ENCODE measurements at places on chromosomes 3 and 15.

GRCh38 chr15:101490408-101490891, 943 bp upstream of the PCSK6 start:
- DNase-seq = no peak

DNA sequence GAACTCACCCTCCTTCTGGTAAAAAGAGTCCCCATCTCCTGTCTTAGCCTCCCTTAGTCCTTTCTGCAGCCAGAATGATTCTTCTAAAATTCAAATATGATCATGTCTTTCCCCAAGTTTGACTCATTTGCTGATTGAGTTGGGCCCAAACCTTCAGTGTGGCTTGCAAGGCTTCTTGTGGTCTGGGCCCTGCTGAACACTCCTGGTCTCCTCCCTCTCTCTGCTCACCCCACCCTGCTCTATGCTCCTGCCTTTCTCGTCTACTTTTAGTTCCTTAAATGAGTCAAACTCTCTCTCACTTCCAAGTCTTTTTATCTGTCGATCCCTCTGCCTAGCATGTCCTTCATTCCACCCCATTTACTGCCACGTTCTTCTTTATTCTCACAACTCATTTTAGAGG, 72.6 kb downstream of the CCR1 start:
- no peak for DNase-seq

- no peak for DNase-seq
Measured at GRCh38 chr3:192825657-192826200, 91.9 kb downstream of the MB21D2 start.

DNA sequence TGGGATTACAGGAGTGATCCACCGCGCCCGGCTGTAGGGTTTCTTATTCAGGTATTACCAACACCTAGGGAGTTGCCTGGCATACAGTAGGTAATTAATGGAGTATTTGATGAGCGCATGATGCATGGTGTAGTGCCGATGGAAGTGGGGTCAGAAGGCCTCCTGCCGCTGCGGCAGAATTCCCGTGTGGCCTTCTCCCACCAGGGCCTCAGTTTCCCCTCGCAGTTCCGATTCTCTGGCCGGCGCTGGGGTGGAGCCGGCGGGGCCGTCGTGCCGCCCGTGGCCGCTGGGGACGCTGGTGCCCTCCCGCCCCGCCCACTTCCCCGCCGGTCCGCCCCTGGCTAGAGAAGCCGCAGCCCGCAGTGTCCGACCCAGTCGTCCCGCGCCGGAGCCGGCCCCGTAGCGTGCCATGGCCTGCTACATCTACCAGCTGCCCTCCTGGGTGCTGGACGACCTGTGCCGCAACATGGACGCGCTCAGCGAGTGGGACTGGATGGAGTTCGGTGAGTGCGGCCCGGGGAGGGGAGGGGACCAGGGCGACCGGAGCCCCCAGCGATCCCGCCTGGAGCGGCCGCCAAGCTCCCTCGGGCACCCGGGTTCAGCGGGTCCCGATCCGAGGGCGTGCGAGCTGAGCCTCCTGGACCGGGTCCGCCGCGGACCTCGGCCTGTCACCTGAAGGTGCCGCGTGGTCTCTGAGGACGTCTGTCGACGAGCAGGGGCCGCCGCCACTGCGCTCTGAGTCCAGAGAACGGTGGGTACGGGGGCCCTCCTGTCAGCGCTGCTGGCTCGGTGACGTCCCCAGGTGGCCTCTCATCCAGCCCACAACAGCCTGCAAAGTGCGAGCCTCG, at the start of gene IRAK2:
IRAK2 (plus strand) TSS at position 374 of the 848 bp plus-strand sequence; CDS start at position 410, 36 bp downstream.
- DNase-seq = no peak

- no peak for DNase-seq
Measured at GRCh38 chr3:194738254-194739093, 52.8 kb downstream of the FAM43A start.

DNA sequence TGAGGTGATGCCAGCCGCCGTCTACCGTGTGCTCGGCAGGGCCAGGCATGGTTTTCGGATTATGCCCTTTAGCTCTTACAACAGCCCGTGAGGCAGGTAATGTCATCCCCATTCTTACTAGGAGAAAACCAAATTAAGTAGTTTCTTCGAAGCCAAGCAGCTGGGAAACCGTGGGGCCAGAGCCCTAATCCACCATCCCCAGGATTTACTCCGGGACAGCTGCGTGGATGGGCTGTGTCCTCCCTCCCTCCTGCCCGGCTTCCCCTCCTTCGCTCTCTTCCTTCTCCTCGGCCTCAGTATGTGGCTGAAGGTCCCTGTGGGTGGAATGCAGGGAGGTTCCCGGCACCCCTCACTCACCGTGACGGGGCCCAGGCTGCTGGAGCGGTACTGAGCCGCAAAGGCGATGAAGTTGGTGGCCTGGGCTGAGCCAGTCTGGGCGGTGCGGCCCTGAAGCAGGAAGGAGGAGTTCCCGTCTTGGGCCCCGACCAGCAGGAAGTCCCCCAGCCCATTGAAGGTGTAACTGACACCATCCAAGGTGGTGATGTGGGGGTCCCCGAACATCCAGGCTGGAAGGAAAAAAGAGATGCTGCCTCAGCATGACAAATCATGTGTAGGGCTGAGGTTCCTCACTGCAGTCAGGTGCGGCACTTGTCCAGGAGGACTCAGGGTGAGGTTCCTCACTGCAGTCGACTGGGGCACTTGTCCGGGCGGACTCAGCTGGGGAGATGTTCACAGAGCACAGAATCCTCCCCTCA, 42.5 kb downstream of the MUC20 start:
- no peak for DNase-seq

DNA sequence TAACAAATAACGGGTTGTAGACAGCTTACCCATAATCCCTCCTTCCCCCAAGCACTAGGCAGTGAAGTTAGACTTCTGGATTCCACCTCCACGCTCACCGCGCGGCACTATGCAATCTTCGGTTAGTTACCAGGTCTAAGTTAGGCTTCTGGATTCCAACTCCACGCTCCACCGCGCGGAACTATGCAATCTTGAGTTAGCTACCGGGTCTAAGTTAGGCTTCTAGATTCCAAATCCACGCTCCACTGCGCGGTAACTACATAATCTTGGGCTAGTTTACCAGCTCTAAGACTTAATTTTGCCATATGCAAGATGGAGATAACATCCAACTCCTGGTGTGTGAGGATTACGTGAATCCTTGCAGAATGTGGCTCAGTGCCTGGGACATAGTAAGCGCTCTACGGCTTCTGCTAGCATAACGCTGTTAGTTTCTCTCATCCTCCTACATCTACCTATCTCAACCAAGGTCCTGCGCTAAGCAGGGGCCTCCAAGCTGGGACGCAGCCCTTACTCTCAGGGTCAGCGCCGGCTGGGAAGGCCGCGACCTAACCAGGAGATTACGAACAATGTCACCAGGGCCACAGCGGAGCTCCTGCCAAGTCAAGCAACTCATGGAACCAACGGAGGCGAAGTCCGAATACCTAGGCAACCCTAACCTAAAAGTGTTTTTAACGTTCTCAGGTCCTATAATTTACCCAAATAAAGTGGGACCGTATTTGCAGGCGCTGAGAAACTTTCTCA, 497 bp upstream of the RPLP1 start:
- DNase-seq = no peak

GRCh38 chr3:142896201-142896755, 7.4 kb upstream of the PCOLCE2 start:
- DNase-seq = no peak

DNA sequence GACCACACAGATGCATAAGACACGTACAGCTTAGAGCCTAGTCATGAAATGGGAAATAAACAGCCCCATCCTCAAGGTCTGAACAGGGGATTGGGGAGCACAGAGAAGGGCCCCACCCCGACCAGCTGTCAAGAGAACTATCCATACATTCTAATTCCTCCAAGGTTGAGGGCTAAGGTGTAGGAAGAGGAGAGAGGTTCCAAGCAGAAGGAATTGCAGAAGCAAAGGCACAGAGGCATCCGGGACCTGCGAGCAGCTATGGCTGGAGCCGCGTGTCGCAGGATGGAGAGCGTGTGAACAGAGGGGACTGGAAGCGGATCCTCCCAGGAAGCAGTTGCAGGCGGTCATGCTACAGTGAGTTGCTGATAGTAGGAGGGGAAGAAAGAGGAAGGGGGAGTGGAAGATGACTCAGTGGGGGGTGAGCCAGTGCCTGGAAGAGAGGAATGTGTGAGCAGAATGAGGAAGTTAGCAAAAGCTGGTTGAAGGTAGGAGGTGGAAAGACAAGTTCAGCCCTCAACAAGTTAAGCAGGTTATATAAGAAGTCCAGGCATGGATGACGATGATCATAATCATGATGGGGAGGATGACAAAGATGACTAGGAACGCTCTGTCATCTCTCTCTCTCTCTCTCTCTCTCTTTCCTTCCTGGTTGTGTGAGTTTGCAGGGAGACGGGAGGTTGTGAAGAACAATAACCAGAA, 89.7 kb downstream of the LIPC start:
- no peak for DNase-seq

- DNase-seq = no peak
Measured at GRCh38 chr3:160722331-160722730, 33.7 kb upstream of the PPM1L start.

GRCh38 chr3:57820479-57820878, 64.4 kb downstream of the SLMAP start:
- no peak for DNase-seq

DNA sequence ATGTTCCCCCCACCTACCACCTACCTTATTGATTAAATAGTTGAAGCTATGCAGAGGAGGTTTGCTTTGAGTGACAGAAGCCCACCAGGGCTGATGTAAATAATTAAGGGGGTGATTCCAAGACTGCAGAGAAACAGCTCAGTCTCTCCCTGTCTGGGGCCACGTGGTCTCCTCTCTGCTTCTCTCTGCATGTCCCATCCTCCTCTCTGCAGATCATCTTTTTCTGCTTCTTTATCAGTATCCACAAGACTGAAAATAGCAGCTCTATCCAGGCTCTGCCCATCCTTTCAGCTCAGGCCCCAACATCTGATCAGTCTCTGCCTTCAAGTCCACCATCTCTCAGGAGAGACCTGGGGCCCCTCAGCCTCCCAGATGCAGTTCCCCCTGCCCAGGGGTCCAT, 110.8 kb downstream of the ANP32A start:
- no peak for DNase-seq

DNA sequence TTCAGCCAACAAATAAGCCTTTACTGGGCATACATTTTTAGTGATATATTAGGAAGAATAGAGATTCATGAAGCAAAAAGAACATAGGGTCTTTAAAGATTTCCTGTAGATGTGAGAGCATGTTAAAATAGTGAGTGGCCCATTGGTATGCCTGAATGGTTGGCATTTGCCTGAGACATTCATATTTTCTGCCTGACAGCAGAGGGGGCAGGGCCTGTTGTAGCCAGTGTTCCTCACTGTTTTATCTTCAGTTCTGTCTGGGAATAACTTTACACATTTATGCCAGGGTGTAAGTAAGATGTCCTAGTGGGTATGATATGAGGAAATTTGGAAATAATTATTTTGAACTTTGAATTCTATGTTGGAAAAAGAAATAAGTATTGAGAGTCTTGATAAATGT, 704.7 kb upstream of the ARPP21 start:
- DNase-seq = no peak

DNA sequence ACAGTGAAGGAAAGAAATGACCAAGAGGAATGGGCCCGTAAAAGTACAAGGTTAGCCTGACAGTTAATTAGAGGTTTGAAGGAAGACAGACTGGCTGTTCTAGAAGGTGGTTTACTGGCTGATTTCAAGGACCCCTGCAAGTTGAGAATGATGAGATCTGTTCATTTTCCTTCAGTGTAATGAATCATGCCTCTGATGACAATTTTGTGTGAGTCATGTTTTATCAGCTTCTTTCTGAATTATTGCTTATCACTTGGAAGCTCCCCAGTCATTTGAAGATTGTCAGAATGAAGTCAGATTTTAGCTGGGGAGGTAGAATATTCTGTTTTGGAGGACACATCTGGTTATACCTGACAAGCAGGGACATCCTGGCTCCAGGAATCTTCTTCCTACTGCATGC, 50.6 kb downstream of the DRD3 start:
- DNase-seq = no peak

DNA sequence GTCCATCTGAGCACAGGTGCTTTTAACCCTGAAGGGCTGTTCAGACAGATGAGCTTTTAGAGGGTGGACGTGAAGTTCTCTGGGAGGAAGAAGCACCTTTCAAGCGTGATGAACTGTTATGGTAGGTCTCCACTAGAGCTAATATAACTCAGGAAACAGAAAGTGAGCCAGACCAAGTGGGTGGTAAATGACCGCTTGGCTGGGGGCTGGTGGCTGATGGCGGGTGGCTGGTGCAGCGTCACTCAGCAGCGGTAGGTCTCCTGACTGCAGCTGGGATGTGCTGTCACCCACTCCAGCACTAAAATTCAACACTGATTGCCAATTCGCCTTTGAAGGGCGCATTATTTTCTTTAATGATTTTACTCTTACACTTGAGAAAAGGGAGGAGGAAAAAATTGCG, 31.2 kb upstream of the LACTB start:
- no peak for DNase-seq

- DNase-seq = no peak
Measured at GRCh38 chr15:69801144-69801543, 296.6 kb downstream of the TLE3 start.

DNA sequence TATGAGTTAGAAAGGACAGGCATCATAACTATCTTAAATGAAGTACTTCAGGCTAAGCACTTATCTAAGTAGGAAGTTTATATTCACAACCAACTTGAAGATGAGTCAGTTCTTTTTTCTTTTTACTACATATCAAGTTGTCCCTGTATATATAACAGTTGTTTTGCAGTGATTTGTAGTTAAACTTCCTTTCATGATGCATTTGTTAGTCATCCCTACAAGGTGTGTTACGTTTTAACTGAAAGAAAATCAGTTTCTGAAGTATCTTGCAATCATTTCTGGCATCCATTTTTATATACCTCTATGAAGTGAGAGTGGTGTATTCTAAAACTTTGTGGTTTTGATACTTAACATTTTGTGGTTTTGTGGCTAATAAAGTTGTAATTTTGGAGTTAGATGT, 46.1 kb downstream of the ZFAND6 start:
- DNase-seq = no peak

GRCh38 chr3:114764056-114764492, 383.0 kb downstream of the ZBTB20 start:
- no peak for DNase-seq

- DNase-seq = no peak
Measured at GRCh38 chr15:89451846-89452245, 44.5 kb downstream of the RHCG start.
